ENCODE measurements at places on chromosomes 1 and 21.

GRCh38 chr1:42176902-42177519 lies 12.5 kb upstream of the GUCA2A start:
- no peak for DNase-seq

DNA sequence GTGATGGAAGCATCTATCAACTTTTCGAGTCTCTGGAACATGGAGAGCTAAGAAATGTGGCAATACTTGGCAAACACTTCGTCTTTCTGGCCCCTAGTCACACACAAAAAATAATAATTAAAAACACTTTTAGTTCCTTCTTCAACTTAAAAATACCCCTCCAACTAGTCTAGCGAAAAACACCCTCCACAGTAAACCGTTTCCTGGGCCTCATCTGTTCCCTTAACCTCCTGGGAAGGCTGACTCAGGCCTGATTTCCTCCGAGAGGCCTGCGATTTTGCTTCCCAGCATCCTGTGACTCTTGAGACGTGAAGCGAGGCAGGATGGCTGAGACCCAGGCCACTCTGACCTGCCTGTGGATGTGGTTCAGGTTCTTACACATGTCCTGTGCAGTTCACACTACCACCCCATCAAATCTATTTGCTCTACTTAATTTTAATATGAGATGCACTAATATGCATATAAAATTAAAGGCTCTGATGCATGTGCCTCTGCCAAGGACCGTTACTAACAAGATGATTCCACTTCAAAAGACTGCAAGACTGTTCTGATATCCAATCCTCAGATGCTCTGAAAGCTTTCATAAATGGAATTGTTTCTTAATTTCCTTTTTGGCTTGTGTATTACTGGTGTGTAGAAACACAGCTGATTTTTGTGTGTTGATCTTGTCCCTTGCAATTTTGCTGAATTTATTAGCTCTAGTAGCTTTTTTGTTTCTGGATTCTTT lies 3.5 kb downstream of the NAV1 start:
- no peak for DNase-seq

DNA sequence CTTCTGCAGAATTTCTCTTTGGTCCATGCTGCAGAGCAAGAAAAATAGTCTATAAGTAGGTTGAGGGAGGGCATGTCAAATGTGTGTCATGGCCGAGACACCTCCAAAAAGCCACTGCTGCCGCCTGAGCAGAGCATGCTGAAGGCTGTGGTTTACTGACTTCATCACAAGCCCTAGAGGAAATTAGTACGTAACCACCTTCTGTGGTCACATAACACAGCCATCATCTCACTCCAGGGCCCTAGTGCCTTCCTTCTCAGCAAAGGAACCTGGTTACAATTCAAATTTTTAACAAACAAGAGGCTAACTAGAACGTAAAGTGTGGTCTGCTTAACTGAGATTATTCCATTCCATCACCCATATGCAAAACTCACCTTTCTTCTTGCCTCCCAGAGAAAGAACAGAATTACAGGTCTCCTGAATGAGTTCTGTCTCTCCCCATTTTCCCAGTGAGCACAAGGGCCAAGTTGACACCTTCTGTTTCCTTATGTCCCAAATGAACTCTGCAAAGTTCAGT lies at the start of gene PTPN22:
Gene PTPN22 (minus strand): TSS at position 116 of the 517 bp plus-strand sequence.
- peak; percentile 84 for DNase-seq

- DNase-seq, result peak; percentile 72
These were observed 113.0 kb downstream of the DMRTB1 start for GRCh38 chr1:53572065-53572814.

- no peak for DNase-seq
These were observed 3.8 kb downstream of the NT5C1A start for GRCh38 chr1:39668111-39668510.

DNA sequence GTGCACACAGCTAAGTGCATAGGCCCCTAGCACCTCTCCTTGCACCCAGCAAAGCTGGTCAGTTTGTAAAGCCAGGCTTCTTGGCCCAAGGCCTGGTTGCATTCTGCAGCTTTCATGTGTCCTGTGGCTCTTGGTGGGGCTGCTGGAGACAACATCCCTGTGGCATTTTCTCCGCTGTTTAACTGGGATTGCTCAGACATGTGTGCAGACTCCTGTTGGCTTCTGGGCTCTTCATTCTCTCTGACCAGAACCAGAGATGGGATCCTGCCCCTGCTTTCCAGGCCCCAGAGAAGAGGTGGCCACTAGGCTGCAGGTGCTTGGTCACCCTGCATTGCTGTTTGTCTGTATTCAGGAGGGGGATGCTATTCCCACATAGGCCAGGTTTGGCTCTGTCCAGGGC lies 50.8 kb downstream of the FAM78B start:
- no peak for DNase-seq

DNA sequence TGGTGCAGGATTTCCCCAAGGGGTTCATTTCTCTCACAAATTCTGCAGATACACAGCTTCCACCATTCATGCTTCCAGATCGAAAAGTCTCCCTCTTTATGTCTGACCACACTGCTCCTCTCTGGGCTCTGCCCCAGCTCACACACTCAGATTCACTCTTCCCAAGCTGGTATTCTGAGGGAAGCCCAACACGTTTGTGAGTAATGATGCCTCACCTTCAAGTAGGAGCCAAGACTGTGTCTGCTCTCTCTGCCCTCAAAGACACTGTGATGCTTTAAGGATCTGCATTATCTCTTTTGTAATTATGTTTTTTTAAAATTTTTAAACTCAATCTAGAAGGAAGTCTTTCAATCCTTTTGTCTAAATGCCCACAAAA lies 19.8 kb downstream of the PRAMEF11 start:
- DNase-seq, result no peak

DNA sequence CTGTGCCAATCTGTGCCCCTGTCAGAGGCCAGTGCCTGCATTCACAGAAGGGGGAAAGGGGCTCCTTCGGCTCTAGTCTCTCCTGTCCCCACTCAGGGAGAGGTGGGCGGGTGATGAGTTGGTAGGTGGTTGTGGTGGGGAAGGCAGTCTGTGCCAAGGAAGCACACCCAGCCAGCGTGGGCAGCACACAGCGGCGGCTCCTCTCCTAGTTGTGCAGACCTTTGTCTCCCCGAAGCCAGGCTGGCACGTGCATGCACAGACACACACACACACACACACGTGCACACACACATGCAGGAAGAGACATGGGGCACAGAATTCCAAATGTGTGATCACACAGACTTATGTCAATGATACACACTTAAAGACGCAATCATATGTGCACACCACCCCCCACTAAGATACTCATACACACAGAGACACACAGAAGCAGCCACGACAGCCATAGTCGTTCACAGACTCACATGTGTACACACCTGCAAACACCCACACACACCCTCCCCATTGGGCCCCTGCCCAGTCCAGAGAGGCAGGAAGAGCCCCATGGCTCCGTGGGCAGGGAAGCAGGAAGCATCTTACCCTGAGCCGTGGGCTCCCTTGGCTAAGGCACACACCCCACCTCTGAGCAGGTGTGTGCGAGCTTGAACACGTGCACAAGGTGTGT lies 16.4 kb downstream of the RIMS3 start:
- DNase-seq, result no peak

GRCh38 chr1:159556931-159557369 lies 21.1 kb upstream of the OR10J5 start:
- DNase-seq, result no peak

- DNase-seq, result no peak
These were observed 64.3 kb upstream of the DUSP10 start for GRCh38 chr1:221806236-221806635.

DNA sequence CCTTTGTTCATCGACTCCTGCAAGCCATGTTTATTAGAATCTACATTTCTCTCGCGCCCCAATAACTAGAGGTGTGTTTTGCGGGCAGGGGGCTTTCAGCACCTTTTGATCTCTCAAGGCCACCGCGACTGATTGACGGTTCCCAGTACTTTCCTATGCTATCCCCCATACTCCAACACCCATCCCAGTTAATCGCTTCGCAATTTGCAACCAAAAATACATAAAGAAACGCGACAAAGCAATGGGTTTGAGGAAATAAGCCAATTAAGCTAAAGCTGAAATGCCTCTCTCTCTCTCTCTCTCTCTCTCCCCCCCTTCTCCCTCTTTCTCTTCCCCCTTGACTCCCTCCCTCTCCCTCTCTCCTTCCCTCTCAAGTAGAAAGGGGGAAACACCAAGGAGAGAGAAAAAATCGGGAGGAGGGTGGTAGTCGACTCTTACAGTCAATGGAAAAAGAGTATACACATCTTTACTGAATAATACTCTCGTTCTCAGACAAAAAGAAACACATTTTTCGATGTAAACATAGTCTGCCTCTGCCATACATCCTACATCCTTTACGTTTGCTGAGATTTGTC lies 128.0 kb upstream of the DPYD start:
- DNase-seq, result no peak

- no peak for DNase-seq
These were observed 18.1 kb downstream of the CFAP74 start for GRCh38 chr1:1985375-1986050.

GRCh38 chr1:179287946-179288345 lies 5.7 kb upstream of the SOAT1 start:
- DNase-seq, result no peak

DNA sequence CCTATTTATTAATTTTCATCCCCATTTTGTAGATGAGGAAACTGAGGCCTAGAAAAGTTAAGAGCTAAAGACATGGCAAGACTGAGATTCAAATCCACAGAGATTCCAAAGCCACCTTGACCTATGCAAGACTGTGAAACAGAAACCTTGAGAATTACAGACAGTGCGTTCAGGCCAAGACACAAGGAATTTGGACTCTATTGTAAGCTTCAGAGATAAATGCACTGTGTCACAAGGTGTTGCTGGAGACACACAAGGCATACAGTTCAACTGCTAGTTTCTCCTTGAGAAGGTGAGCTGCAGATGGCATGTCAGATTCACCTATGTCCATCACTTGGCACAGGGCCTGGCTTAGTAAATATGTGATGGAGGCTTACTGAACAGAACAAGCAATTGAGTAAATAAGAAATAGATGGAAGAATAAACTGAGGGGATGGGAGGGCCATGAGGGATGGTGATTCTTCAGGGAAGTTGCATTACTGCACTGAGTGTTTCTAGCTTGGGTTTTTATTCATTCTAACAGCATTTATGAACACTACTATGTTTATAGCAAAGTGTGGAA lies 215.0 kb downstream of the DAB1 start:
- DNase-seq, result no peak

GRCh38 chr1:19734472-19734999 lies 65.2 kb downstream of the TMCO4 start:
- no peak for DNase-seq

DNA sequence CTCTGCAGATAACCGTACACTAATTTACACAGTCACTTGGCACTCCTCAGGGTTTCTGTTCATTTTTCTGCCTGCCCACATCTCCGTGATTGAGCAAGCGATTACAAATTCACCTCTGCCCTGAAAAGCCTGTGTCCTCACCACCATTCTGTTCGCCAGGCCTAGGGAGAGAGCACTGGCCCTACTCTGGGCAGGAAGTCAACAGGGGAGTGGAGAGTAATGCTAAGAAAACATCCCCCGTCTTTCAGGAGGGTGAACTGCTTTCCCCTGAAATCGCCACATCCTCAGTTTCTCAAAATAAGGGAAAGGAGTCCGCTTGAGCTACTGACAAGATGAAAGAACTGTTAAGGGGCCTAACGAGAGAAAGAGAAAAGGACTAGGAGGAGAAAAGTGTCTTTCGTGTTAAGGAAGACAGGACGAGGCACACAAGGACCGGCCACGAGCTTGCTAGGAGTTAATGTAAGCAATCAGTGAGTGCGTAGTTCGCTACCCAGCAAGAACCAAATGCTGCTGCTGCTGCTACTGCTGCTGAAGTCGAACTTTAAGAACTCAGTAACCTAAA lies 632 bp downstream of the PEX19 start:
- no peak for DNase-seq

DNA sequence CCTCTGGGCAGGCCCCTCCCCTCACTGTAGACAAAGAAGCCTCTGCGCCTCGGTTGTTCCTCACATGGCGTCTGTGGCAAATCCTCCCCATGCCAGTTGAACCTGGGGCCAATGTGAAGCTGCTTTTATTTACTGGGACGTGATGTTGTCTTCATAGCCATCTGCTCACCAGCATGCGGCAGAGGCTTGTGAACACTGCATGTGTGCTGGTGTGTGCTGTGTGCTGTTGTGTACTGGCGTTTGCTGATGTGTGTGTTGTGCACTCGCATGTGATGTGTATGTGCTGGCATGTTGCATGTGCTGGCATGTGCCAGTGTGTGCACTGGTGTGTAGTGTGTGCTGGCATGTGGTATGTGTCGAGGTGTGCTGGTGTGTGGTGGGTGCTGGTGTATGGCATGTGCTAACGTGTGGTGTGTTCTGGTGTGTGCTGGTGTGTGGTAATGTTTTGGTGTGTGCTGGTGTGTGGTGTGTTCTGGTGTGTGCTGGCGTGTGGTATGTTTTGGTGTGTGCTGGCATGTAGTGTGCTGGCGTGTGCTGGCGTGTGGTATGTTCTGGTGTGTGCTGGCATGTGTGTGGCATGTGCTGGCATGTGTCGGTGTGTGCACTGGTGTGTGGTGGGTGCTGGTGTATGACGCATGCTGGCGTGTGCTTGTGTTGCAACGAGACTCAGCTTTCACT lies 37.2 kb upstream of the TRAPPC10 start:
- DNase-seq, result no peak

DNA sequence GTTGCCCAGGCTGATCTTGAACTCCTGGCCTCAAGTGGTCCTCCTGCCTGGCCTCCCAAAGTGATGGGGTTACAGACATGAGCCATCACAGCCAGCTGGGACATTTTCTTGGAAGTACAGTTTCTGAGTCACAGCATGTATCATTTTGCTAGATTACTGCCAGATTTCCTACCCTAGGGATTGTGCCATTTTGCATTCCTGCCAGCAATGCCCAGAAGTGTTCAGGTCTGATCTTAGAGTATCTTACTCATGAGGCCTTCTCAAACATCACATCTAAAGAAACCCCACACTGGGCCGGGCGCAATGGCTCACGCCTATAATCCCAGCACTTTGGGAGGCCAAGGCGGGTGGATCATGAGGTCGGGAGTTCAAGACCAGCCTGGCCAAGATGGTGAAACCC lies 10.2 kb downstream of the BMP8A start:
- DNase-seq, result peak; percentile 54

DNA sequence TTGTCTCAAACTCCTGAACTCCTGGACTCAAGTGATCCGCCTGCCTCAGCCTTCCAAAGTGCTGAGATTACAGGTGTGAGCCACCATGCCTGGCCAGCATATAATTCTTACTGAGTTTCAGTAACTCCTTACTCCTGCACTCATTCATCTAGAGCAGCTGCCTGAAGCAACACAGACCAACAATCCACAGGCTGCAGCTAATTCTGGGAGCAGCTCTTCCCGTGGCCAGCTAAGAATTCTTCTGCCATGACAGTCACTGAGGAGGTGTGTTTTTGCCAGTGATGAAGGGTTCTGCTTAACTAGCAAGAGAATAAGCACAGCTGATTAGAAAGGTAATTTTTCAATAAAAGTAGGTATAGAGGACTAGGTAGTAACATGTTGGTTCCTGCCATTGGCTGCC lies 5.4 kb downstream of the VTCN1 start:
- DNase-seq, result no peak

DNA sequence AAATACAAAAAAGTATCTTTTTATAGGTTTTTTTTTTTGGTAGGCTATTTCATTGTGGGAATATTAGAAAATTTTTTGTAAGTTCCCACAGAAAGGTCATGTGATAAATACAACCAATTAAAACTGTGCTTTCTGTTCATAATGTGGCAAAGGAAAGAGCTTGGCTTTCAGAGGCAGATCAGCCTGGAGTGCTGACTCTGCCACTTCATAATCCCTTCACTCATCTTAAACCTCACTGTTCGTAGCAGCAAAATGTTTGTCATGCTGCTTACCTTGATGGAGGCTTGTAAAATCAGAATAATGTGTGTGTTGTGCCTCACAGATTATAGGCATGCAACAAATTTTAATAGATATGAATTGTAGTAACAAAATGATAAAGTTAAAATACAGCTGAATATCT lies 176.8 kb downstream of the ZP4 start:
- no peak for DNase-seq
